Activated CD4-positive, alpha-beta memory T cell treated with anti-CD3 and anti-CD28 coated beads, Interleukin-2, amount 10 ng/mL, durations not matched to agents 7 days and 5 days (primary cell): ENCODE measurements at places on chromosomes 2 and 18.

DNA sequence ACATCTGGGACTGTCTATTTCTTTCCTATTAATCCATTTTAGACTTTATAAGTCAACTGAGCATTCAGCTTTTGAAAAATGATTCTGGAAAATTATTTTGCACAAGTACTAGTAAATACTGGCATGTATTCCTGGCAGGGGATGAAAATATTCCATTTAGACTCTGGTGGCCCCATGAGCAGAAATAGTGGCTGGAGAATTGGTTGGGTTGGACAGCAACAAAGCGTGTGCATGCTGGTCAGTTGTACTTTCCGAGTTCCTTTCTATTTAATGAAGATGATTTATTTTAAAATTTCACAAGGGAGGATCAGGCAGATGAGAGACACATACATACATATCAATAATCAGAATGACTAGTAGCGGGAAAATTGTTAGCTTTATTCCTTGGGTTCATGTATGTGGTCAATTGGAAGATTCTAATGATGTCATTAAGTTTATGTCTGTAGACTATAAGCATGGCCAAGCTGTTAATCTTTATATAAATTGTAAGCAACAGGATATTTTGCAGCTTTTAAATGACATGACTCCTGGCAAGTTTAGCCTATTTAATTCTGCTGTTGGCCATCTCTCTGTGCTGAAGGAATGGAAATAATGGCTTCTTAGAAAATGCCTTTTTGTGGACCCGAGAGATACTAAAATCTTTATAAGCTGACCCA, 541.6 kb downstream of the SLC4A3 start:
- DNase-seq = no peak

GRCh38 chr2:212495046-212495445, 43.6 kb downstream of the ERBB4 start:
- DNase-seq = no peak

- DNase-seq = no peak
Measured at GRCh38 chr18:57743008-57743407, 60.1 kb downstream of the ATP8B1 start.

DNA sequence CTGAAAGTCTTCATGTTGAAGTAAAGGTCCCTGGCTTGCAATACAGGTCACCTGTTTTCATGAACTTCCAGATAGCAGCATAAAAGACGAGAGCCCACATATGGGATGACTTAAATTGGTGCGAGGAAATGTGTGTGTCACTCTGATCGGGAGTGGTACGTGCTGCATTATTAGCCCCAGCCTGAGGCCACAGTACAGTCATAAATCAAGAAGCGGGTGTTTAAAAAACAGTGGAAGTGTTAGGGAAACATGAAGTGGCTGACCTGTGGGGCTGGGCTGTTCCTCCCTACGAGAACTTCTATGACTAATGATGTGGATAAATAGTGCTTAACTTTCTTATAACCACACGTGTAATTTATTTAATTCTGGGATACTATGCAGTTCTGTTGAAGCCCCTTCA, 24.4 kb downstream of the RDH14 start:
- DNase-seq = no peak

- DNase-seq = no peak
Measured at GRCh38 chr2:131425231-131425941, 50.5 kb upstream of the TUBA3D start.

DNA sequence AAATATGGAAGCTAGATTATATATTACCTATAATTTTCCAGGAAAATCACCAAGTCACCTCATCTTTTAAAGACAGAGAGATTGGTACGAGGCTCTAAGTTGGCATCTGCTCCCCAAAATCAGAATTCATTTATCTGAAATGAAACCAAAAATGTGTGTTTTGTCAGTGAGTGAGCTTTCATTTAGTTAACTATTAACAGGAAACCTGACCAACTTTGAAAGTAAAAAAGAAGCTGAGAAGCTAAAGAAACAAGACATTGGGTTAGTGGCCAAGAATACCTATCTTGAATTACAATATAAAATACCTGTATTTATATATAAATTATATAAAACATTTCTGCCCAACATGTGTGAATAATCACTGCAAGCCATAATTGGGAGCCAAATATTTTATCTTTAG, 1.9 kb downstream of the MPPE1 start:
- DNase-seq = no peak

GRCh38 chr2:9967053-9967775, 15.7 kb downstream of the GRHL1 start:
- DNase-seq = no peak

- no peak for DNase-seq
Measured at GRCh38 chr18:59516356-59517155, 157.5 kb upstream of the LMAN1 start.

GRCh38 chr2:31335921-31336585, 78.5 kb downstream of the XDH start:
- DNase-seq = no peak

DNA sequence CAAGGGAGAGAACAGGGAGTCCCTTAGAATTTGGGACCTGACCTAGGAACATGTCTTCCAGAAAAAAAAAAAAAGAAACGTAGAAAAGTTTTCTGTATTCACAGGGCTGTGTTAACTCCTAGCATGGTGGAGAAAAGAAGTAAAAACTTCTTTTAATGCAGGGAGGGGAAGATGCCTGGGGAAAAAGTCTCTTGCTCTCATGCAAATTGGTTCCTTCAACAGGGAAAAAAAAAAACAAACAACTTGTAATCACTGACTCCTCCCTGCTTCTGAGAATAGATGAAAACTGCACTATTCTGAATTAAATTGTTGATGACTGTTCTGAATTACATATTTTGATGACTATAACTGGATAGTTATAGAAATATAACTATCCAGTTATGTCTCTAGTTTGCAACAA, 933.2 kb downstream of the TRIB2 start:
- no peak for DNase-seq

- DNase-seq = no peak
Measured at GRCh38 chr2:197883354-197884032, 79.1 kb downstream of the PLCL1 start.

- no peak for DNase-seq
Measured at GRCh38 chr18:76691800-76692199, 130.6 kb upstream of the ZNF236 start.

DNA sequence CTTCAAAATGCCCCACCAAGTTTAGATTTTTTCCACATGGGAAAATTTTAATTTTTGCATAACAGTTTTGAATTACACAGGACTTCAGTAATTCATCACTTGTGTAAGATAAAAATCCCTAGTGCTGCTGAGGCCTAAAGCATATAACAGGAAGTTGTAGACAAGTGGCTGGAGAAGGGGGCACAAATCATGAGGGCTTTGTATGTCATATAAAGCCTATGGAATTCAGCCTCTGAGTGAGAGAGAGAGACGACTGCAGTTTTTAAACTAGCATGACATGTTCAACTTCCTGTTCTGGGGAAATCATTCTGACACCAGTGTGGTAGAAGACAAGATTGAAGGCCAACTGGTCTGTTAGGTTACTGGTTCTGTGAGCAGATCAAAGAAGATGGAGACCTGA, 187.3 kb upstream of the CHST9 start:
- no peak for DNase-seq

DNA sequence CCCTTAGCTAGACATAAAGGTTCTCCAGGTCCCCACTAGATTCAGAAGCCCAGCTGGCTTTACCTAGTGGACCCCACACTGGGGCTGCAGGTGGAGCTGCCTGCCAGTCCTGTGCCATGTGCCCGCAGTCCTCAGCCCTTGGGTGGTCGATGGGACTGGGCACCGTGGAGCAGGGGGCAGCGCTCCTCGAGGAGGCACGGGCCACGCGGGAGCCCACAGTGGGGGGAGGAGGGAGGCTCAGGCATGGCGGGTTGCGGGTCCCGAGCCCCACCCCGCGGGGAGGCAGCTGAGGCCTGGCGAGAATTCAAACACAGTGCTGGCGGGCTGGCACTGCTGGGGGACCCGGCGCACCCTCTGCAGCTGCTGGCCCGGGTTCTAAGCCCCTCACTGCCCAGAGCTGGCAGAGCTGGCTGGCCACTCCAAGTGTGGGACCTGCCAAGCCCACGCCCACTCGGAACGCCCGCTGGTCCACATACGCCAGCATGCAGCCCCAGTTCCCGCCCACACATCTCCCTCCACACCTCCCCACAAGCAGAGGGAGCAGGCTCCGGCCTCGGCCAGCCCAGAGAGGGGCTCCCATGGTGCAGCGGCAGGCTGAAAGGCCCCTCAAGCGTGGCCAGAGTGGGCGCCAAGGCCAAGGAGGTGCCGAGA, 119.7 kb upstream of the NRXN1 start:
- no peak for DNase-seq

- DNase-seq = no peak
Measured at GRCh38 chr2:121670181-121670580, 20.9 kb upstream of the CLASP1 start.

DNA sequence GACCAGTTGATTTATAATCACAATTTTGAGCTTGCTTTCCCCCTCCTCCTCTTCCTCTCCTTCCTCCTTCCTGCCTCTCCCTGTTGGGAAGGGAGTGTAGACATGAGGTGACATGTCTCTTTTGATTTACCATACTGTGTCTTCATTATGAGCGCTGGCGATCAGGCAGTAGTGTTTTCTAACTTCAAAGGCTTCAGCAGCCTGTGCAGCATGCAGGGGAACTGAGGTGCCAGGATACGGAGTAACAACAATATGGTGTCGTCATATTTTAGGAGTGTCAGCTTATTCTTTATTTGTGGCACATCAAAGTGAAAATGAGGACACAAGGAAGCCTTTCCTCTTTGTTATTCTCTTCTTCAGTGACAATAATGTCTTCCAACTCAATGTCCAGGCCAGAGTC, 864.2 kb downstream of the SLC4A3 start:
- no peak for DNase-seq

DNA sequence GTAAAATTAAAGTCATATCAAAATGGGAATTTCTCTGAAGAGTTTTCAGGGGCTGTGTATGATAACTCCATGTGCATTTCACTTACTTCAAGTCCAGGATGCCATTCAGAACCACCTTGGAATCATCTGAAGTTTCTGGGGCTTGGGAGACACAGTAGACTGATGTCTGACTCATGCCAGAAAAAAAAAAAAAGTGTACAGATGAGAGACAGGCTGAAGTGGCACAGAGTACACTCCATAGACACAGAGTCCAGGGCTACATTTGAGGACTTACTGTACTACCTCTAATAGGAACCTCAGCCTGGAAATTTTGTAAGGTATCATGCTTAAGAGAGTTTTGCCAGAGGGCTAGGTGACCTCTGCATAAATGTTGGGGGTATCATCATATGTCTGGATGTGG, 92.0 kb downstream of the SS18 start:
- DNase-seq = no peak

GRCh38 chr18:35139517-35139916, 98.3 kb downstream of the MAPRE2 start:
- DNase-seq = no peak

DNA sequence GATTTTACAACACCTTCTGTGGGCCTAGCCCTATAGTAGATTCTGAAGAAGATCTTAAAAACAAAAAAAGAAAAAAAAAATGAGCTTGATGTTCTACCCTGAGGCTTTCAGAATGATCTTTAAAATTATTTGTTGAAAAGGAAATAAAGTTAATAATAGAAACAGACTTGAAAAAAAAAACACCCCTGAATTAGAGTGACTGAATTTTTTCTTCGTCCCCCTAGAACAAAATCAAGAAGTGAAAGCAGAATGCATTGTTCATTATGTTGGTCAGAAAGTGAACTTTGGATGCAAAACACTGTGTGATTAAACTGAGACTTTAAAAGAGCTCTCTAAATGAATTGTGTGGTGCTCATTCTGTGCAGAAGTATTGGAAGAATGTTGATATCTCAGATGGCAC, 1384.4 kb upstream of the PIK3C3 start:
- DNase-seq = no peak

GRCh38 chr18:67475673-67476072, 40.8 kb downstream of the DSEL start:
- DNase-seq = no peak

- no peak for DNase-seq
Measured at GRCh38 chr18:48813321-48813720, 137.4 kb downstream of the SMAD7 start.

- no peak for DNase-seq
Measured at GRCh38 chr2:168992591-168993349, 38.4 kb downstream of the ABCB11 start.

GRCh38 chr2:1515986-1516797, 102.9 kb downstream of the TPO start:
- no peak for DNase-seq

DNA sequence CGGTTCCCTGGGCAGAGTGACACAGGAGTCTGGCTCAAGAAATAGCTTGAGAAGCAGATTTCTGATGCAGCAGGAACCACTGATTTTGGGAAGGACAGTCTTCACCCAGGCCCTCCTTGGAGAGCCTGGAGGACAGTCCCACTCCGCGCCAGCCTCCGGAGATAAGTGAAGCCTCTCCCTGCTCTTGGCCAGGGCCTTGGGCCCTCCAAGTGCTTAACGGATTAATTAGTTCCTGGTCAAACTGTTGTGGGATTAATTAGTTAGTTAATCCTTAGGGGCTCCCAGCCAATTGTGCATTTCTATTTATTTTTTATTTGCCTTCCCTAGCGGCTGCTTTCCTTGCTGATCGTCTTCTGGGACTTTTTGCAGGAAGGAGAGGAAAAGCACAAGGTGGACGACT, 19.6 kb downstream of the CPLX4 start:
- no peak for DNase-seq

- no peak for DNase-seq
Measured at GRCh38 chr2:106561356-106561755, 74.2 kb downstream of the CD8B2 start.

- no peak for DNase-seq
Measured at GRCh38 chr2:158204741-158205165, 103.1 kb downstream of the UPP2 start.

DNA sequence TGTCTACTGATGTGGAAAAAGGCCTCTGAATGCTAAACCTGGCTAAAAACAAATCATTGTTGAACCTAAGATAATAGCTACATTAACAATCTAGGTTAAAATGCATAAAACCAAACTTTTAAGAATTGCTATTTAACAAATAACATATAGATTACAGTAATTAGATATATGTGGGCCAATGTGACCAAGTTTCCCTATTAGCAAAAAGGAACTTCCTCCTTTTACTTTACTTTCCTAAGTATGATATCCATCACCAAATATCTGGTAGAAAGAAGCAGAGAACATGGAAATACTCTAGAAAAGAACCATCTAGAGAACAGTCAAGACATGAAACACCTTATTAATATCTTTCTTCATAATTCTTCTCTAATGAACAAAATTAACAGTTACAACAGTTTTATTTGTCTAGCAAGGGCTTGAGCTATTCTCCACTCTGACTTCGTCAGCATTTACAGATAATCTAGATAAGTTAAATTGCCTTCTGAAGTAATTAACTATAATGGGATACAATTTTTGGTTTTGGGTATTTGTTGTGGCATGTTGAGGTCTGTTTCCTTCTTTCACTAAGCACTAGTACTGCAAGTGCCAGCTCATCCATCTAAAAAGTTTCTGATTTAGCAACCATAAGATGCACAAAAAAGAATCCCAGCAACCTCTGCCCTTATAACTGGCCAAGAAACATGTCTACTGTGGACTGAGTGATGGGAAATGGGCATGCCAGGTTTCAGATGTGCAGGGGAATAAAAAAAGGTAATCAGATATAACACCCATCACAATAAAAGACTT, 53.3 kb downstream of the MEMO1 start:
- no peak for DNase-seq
